ENCODE measurements at places on chromosomes 1 and 21.

- no peak for DNase-seq
These were observed 4.6 kb upstream of the PRKCZ start for GRCh38 chr1:2045468-2046173.

DNA sequence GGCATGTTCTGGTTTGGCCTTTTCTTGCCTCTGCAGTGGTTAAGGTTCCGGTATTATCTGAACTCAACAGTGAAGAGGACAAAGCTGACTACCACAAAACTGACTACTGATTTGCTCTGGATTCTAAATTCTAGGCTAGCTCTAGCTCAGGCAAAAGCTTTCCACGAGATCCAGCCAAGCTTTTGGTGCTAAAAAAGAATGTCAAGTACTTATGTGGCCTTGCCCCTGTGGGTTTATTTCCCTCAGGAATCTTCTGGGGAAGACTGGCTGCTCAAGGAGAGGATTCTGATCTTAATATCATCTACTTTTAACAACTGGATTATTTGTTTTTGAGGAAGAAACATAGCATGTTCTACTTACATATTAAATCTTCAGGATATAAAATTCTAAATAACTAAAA is 26.1 kb upstream of the MTMR11 start:
- no peak for DNase-seq

GRCh38 chr1:3261007-3261968 is 192.3 kb downstream of the PRDM16 start:
- no peak for DNase-seq

DNA sequence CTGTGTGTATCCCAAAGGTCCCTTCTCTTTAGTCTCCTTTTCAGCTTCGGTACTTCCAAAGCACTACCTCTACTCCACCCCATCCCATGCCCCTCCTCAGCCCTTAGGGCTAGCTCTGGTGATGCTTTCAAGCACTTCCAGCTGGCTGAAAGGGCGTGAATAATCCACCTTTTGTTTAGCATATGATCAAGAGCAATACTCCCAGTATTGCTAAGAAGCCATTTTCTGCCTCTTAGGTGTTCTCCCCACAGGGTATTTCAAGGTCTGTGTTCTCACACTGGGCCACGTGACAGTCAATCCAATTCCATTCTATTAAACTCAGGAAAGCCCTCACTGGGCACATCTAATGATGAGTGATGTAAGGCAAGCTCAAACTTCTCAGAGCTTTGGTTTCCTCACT is 298.5 kb upstream of the PROX1 start:
- DNase-seq = no peak

DNA sequence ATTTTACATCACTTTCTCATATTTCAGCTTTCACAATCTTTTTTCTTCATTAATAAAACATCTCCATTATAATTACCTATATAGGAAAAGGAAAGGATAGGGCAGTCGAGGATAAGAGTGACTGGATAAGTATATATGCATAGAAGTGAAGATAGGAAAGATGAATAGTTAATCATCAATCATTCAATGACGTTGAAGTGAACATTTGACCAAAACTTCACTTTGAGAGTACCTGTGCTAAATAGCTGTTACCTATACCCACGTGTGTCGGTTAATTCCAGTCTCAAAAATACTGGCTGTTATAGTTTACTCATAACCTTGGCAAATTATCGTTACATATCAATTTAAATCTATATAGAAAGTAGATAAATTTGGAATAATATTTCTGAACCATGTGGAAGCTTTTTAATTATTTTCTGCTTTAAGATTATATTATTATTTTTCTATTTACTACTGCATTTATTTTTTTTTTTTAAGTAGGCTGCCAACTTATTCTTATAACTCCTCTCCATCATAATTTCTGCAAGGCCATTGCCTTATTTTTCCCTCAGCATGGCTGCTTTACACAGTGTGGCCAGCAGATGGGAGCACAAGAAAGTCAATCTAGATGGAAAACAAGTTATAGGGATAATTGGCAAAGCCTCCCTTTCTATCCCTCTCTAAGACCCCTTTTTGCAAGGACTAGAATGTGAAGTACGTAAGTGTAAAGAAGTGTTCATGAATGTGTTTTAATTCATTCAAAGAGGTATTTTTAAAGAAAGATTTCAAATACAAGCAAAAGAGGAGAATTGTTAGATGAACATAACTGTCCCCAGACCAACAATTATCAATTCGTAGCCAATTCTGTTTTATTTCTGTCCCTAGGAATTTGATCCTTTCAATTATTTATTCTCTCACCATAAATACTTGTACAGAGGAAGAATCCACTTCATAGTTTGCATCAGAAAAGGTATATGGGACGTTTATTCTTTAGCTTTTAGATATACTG is 290.4 kb downstream of the KCNT2 start:
- DNase-seq = peak; percentile 7

DNA sequence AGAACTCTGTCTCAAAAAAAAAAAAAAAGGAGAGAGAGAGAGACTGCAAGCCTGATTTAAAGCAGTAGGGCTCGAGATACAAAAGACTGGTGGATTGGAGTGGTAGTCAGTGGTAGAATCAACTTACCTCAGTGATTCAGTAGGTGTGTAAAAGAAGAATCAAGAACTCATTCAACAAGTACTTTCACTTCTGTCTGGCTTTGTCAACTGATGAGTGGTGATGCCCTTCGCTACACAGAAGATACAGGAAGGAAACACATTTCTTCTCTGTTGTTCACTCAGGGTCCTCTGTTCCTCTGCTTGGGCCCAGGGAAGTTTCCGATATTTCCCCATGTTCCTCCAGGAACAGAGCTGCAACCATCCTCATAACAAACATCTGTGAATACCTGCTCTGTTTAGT is 68.6 kb upstream of the COG2 start:
- no peak for DNase-seq

DNA sequence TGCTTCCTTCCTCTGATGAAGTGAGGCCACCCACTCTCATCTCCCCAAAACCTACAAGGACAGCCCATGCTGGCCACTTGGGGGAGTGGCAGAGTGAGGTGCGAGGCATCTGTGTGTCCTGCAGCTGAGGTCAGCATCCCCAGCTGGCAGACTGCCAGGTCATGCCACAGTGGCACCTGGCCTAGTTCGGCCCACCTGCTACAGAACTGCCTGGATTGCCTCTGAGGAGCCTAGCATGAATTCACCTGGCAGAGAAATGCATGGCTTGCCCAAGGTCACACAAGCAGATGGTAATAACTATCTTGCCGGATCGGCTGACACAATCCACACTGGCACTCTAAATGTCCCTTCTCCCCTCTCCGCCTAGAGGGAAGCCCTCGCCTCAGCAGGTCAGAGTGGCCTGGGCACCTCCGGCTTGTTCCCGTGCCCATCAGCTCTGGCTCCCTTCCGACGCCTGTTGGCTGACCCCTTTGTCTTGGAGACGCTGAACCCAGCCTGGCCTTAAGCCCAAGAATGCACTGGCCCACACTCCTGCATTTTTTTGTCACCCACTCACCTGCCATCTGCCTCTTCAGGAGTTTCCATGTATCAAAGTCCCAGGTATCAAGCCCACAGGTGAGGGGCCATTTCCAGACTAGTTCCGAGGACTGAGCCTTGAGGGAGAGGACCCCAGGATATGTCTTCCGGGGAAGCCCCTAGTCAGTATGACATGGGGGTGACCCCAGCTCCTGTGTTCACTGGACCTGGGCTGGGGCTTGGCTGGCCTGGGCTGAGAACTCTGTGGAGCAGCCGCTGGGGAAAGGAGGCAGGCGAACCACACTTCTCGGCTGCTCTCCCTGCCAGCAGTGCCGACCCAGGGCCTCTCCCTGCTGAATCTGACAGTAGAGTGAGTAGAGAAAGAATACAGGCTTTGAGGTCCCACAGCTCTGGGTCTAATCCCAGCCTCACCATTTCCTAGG is 21.7 kb downstream of the ECE1 start:
- DNase-seq = no peak

DNA sequence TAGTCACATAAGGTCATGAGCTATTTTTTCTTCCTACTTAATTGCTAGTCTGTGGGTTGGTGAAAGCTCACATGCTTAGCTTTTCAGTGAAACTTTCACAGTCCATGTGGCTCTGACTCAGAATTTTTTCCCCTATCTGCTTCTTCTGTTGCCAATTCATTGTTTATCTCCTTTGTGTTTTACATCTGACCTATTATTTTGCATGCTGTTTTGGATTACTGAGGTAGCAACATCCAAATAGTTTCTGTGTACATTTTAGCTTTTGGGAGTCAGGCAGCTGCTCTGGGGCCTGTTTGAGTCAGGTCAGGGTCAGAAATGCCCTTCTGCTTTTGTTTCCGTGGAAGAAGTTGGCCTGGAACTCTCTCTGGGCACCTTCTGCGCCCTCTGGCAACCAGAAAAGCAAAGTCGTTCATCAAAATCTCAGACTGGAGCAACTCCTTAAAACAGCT is 40.0 kb downstream of the ROR1 start:
- no peak for DNase-seq

DNA sequence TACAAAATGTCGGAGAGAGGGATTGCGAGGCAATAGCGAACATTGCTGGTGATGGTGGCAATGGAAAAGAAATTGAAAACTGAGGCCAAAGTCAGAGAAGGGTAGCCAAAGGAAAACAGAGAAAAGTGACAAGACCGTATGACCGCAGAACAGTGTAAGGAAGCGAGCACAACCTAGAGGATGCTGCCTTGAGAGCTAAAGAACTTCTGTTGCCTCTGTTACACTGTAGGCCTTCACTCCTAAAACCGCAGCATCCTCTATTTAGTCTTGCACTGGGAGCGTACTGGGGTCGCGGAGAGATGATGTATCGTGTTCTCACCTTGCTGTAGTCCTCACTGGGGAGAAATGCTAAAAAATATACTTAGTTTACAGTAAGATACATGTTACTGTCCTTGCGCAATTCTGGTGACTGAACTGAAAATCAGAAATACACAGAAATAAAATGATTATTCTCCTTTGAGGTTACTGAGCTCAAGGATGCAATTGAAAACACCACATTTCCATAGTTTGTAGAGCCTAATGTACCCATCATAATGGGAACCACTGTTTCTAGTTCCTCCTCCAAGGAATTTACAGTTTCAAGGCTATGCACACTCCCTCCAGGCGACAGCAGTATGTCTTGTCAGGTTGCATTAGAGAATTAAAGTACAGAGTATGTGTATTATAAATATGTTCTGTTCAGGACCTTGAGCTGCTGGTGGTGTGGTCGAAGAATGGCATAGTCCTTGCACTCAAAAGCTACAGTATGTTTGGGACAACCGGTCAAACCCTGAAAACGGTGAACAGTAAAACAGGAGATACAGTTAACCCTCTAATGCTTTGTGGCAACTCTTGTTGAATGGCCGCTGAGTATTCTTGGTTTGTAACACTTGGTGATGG is 1.3 kb downstream of the NEK7 start:
- no peak for DNase-seq

GRCh38 chr1:40413527-40414252 is 36.6 kb upstream of the ZFP69B start:
- no peak for DNase-seq

DNA sequence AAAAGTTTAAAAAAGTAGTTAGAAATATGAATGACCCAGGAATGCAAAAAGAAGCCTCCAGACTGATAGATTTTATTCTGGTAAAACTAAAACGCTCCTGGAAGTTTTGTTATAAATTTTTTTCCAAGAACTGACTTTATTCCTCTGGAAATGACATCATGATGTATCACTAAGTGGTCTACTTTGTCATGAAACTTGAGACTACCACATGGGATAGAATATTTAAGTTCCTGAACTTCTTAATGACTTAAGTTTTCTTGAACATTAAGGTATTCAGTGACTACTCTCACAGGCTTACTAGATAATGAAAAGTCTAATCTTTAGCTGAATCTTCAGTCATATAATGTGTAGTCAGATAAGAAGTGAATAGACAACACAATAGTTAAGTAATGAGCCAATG is 842.2 kb downstream of the USP25 start:
- DNase-seq = no peak

DNA sequence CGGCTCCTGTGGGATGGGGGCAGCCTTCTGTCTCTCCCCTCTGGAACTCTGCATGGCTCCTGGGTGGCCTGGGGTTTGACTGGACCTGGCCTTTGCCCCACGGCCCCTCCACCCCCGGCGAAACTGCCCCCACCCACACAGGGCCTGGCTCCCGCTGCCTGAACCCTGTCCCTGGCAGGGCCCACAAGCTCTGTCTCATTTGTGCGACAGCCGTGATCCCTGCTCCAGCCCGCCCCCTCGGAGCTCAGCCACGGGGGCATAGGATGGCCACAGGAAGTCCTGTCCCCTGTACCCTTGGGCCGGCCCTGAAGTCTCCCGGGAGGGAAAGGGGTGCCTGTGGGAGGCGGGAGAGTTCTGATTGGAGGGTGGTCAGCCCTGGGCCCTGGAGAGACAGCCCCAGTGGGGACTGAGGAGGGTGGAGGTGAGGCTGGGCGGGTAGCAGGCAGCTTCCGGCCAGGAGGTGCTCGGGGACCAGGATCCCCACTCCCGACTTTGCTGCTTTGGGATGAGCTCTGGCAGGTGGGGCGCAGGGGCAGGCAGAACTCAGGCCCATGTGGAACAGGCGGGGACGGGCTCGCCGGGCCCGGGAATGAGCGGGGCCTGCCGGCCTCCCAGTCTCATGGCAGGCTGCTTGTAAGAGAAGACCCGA is 45.1 kb downstream of the SLX9 start:
- no peak for DNase-seq

DNA sequence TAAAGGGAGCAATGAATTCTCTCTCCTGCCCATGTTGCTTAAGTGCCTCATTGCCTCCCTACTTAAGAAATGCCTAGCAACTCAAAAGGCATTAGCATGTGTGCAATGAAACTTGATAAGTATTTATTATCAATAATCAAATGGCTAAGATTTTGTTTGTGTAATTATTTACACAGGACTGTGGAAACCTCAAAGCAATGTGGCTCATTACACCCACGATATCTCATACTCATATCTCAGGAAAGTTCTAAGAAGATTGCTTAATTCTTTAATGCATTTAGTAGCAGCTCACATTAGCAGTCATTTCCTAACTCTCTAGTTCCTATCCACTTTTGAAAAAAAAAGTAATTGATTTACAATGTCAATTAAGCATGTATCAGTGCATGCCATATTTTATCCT is 253.3 kb downstream of the DUSP10 start:
- no peak for DNase-seq

- no peak for DNase-seq
These were observed 29.8 kb upstream of the GALNT2 start for GRCh38 chr1:230037261-230037660.

DNA sequence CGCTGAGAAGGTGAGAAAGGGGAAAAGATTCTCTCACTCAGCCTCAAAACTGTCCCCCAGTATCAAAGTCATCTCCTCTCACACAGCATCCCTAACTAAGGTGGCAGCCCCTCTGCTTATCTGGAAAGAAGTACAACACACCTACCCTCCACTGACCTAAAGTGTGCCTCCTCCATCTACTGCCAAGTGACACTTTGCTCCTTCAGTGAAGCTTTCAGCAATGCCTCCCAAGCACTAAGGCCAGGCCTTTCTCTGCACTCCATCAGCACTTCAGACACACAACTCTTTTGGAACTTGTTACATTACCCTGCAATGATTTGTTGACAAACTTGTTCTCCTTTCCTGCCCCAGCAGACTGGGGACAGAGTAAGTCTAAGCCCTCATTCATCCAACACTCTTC is 1.4 kb downstream of the SH3BP5L start:
- no peak for DNase-seq

GRCh38 chr1:179888071-179888470 is 6.0 kb downstream of the TOR1AIP1 start:
- DNase-seq = no peak

Data from fibroblast of skin of left biceps (primary cell).